ENCODE measurements at places on chromosomes 5 and 9.

- DNase-seq, result no peak
Measured at GRCh38 chr9:23621924-23622323, 204.1 kb downstream of the ELAVL2 start.

- no peak for DNase-seq
Measured at GRCh38 chr5:145463634-145464033, 371.5 kb downstream of the PRELID2 start.

- DNase-seq, result peak; percentile 76
Measured at GRCh38 chr5:61817472-61818326, 485.6 kb downstream of the ZSWIM6 start.

- no peak for DNase-seq
Measured at GRCh38 chr5:72584466-72584865, 77.3 kb upstream of the ZNF366 start.

DNA sequence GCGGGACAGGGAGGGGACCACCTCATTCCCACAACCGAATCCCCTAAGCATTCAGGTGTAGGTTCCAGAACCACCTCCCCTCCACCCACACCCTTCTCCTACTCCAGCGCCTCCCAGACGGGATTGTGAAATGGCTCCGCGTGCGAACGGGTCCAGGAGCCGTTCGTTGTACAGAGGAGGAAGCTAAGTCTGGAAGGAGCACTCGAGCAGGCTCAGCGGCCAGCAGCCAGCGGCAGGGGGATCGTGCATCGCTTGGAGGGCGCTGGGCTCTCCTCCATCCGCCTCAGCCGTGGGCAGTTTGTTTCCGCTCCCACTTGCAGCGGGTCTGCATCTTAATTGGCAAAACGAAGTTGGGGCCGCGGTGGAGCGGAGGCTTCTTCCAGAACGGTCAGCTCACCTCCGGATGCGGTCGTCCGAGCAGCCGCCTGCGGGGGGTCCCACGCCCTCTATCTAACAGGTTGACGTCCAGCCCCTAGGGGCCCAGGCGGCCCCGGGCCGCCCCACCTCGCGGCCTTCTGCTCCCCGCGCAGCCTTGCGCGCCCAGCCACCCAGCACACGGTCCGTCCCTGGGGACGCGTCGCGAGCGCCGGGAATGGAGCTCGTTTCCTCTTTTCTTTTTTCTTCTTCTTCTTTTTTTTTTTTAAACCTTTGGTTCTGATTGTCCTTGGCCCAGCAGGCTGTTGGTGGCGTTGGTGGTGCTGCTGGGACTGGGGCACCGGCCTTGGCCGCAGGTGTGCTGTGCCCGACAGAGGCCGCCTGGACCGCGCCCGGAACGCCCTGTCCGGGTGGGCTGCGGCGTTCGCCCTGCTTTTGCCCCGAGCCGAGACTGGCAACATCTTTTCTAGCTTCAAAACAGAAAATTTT is 3.9 kb upstream of the BARX1 start:
- peak; percentile 64 for DNase-seq

GRCh38 chr5:139870677-139871076 is 75.1 kb downstream of the PSD2 start:
- no peak for DNase-seq

DNA sequence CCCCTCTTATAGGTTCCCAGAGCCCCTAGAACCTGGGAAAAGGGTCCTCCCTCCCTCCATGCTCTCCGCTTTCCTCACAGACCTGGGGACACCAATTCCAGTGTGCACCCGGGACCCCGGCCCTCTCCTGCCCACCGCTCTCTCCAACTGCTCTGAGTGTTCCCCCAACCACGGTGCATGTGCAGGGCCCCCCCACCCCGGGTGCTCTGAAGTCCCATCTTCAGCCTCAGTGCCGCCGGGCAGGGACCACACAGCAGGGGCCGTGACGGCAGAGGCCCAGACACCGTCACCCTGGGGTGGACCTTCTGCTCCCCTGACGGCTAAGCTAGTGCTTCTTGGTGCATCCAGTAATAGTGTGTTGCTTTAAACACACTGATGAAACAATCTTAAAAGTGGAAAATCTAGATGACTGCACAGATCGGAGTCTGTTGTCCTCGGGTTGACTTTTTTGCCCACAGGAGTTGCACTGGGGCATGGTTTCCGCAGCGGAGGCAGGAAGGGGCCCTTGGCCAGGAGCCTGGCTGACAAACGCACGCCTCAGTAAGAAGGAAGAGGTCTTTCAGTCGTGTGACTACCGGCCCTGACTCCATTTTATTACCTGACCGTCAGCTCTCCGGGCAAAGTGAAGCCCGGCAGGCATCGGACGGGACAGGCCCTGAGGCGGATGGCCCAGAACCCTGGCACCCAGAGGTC is 36.2 kb upstream of the SLC6A3 start:
- no peak for DNase-seq

DNA sequence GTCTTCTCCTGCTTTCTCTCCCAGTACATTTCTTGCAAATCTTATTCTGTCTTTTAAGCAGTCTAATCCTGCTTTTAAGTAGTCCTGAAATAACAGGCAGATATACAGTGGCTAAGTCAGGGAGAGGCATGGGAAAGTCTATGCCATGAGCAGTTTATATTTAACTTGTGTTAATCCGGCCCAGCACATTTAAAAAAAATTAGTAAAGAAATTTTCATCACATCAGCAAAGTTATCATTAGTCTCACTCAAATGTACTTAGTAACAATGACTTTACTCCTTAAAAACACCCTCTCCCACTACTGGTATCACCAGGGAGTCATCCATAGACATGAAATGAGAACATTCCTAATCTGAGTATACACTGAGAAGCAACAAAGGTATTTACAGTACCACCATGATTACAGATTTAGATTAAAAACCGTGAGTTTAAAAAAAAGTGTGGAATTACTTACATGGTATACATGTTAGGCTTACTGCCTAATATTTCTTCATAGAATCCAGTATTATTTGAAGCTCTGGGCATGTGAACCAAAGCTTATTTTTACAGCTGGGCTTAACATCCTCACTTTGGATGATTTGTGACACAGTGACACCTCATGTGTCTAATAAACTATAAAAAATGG is 75.9 kb upstream of the DAB2 start:
- DNase-seq, result no peak

DNA sequence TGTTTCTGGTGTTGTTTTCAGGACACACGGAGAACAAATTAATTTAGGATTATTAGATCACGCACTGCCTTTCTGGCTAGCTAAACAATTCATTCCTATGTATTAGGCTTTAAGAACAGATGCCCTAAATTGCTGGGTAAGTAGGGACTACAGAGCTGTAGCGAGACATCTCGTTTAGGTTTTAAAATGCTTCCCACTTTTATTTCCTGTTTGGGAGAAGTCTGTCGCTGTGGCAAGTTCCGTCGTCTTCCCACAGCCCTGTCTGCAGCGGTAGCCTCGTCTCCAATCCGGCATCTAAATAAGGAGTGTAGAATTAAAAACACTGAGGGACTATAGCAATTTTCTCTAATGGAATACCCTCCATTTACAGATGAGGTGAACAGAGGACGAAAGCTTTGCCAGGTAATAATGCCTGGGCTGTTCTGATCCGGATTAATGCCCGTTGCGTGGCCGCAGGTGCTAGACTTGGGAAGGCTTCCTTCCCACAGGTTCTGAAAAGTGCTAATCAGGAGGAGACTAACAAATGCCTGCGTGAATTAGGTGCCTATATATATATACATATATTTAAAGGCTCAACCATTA is 1.3 kb upstream of the TRIM36 start:
- no peak for DNase-seq

- DNase-seq, result no peak
Measured at GRCh38 chr9:29348999-29349398, 1775.7 kb upstream of the C9orf72 start.

GRCh38 chr9:130073373-130073772 is 19.7 kb downstream of the GPR107 start:
- peak; percentile 69 for DNase-seq

DNA sequence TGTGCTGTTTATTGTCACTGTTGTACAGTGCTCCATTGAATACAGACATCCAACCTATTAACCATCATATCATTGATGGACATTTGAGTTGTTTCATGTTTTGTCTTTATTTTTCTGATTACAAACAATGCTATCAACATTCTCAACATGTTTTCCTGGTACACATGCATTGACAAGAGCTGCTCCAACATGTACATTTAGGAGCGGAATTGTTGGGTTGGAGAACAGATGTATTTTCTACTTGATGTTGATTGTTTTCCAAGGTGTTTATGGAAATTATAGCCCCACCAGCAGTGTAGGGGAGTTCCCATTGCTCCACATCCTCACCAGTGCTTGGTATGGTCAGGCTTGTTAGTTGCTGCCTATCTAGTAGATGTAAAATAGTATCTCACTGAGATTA is 204.1 kb upstream of the CLINT1 start:
- no peak for DNase-seq

DNA sequence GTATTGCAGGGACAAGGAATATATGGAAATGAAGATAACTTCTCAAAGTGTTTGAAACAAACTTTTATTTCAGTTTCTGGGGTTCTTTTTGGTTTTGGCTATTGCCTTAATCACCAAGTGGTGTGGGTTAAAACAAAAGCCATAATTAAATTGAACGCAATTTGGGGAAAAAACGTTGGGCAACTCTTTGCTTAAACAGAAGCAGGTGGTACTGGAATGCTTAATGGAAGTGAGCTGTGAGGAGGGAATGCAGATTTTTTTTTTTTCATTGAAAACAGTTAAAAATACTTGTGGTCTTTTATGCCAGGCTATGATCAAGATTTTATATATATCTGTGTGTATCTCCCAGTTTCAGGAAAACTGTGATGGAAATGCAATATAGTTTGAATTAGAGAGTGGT is 195.7 kb upstream of the TUT7 start:
- no peak for DNase-seq

GRCh38 chr5:116736671-116737070 is 162.0 kb upstream of the SEMA6A start:
- no peak for DNase-seq

- no peak for DNase-seq
Measured at GRCh38 chr9:5643005-5643624, 14.2 kb downstream of the RIC1 start.

DNA sequence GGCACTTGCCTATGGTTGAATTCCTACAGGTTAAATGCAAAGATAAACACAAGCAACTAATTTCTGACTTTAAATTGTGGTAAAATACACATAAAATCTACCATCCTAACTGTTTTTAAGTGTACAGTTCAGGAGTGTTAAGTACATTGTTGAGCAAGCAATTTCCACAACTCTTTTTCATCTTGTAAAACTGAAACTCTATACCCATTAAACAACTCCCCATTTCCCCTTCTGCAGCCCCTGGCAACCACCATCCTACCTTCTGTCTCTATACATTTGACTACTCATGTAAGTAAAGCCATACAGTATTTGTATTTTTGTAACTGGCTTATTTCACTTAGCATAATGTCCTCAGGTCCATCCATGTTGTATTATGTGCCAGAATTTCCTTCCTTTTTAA is 38.5 kb upstream of the STX17 start:
- DNase-seq, result no peak

- no peak for DNase-seq
Measured at GRCh38 chr5:43171926-43172325, 20.1 kb upstream of the NIM1K start.

GRCh38 chr9:70448919-70449318 is 34.5 kb upstream of the KLF9 start:
- DNase-seq, result peak; percentile 16

- no peak for DNase-seq
Measured at GRCh38 chr9:18595597-18595996, 121.6 kb downstream of the ADAMTSL1 start.

GRCh38 chr5:119329666-119330065 is 26.2 kb upstream of the TNFAIP8 start:
- peak; percentile 31 for DNase-seq

- DNase-seq, result peak; percentile 75
Measured at GRCh38 chr5:153276151-153276550, 214.3 kb upstream of the GRIA1 start.

GRCh38 chr5:148352696-148353095 is 17.3 kb downstream of the SPINK9 start:
- no peak for DNase-seq

DNA sequence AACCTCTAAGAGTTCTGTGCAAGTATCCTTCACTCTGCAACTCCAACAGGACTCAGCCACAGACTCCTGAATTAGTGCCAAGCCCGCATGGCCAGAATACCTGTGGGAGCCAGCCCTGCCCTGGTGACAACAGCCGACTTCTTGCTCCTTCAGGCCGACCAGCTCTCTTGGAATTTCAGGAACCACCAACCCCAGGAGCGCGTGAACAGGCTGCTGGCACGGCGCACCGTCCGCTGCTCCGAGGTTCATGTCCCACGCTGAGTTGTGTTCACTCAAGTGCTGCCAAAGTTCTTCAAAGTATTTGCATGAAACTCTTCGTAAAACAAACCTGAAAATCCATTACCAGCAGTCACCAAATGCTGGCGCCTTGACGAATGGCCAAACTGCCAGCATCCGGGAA is 232.8 kb downstream of the NR2F1-AS1 start:
- DNase-seq, result no peak

DNA sequence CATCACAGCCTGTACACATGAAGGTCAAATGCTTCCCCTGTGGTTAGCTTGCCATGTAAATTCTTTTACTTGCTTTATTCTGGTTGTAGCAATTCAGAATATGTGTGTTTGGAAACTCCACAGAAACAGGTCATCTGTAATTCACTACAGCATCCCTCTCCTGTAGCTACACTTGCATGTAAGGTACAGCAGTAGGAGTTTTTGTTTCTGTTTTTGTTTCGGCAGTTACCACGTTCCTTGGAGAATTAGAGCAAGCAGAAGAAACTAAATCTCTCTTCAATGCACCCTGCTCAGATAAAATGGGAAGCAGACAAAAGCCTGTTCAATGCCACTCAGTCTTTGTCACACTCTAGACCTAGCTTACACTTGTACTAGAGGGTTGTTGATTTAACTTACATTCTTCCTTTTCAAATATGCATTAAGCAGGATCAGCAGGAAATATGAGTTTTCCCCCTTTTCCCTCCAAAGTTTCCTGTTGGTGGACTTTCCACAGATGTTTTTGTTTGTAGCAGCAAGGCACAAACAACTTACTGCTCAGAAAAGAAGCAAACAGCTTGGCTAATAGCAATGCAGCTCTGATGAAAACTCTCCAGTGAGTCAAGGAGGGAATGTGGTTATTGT is 80.9 kb downstream of the YIPF5 start:
- DNase-seq, result peak; percentile 5

GRCh38 chr9:92774274-92774673 is 9.6 kb upstream of the BICD2 start:
- no peak for DNase-seq

- DNase-seq, result peak; percentile 42
Measured at GRCh38 chr5:60196385-60197113, 303.0 kb upstream of the PDE4D start.

GRCh38 chr9:88388886-88389605 is 802 bp downstream of the SPIN1 start:
- peak; percentile 85 for DNase-seq

- DNase-seq, result no peak
Measured at GRCh38 chr9:7778851-7779600, 20.6 kb downstream of the DMAC1 start.

Measured in hepatocyte (in vitro differentiated cells).